Renal cortex interstitium (tissue), 15 donors: ENCODE measurements at places on chromosomes 5 and 9.

DNA sequence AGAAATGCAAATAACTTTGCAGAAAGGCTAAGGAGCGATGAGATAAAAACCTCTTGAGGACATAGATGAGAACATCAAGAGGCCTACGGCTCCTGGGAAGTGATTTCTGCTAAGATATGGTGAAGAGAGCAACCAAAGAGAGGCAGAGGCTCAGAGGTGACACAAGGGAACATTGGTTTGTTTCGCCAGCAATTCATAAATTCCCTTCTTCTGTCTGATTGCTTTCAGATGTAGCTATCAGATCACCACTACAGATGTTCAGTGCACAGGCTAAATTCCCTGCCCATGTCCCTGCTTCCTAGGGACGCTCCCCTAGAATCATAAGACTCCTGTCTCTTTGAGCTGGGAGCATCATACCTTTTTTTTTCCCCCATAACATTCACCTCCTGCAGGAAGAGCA is 11.2 kb downstream of the AGXT2 start:
- DNase-seq: no peak

DNA sequence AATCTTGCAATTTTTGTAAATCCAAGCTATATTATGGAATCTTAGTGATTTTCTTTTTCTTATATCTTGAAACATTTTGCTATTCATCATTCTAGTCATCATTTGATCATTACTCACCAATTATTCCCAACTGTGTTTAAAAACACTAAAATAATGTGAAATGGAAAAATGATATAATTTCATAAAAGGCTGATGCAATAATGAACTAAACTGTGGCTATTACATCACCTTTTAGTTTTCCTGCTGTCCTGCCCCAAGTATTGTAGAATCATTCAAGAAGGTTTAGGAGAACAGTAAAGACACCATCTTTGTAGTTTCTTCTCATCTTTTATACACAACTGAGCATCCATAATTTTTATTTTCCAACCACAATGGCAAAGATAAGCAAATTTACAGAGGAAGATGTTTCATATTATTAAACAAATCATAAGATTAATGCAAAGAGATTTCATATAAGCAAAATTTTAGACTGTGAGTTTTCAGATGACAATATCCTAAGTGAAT is 431.0 kb upstream of the SLC30A5 start:
- DNase-seq: no peak

- DNase-seq: no peak
Measured at GRCh38 chr5:1540831-1541701, 17.3 kb upstream of the LPCAT1 start.

DNA sequence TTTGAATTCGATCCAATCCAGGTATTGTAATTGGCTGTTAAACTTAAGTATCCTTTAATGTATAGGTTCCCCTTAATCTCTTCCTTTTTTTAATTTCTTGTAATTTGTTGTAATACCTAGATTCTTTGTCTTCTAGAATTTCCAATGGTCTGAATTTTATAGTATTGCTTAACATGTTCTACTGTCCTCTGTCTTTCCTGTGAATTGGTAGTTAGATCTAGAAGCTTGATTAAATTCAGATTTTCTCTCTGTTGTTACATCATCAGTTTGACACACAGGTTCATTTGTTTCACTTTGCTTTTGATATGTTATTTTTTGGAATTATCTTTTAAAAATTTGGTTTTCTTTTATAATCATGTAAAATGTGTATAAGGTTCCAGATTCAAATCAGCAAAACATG is 13.8 kb downstream of the ZCCHC7 start:
- no peak for DNase-seq

- DNase-seq: no peak
Measured at GRCh38 chr5:119343052-119343451, 12.8 kb upstream of the TNFAIP8 start.

DNA sequence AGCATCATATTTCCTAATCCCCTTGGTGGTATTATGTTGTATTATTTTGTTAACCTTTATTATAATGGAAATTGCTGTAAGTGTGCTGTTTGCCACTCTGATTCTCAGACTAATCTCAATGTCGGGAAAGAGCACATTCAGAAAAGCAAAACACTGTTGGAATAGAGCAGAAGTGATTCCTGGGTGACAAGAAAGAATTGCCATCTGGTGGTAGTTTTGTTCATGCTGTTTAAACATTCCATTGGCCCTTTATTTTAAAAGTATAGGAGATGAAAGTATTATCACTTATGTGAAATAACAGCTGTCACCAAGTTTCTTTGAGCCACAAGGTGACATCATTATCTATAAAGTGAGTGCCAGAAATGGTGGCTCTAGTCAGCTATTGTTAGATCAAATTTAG is 301.3 kb upstream of the SGCD start:
- DNase-seq: no peak

- no peak for DNase-seq
Measured at GRCh38 chr5:14347522-14347921, 204.4 kb downstream of the TRIO start.
